ENCODE measurements at places on chromosomes 7 and 10.

DNA sequence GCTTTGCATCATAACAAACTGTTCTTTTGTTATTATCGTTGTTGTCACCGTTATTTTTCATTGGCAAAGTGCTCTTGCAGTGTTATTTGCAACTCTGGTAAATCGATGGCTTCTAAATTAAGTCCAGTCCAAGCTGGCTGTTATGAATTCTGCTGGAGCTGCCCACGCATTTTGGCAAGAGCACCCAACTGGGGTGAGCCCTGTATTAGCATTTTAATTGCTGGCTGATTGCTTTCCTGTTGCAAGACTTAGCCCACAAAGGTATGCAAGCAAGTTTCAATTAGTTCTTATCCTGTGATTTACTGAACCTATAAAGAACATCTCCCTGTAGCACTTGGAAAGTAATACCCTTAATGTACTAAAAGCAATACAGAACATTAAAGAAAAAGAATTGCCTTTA is 226.8 kb downstream of the ACTR3B start:
- DNase-seq = no peak

DNA sequence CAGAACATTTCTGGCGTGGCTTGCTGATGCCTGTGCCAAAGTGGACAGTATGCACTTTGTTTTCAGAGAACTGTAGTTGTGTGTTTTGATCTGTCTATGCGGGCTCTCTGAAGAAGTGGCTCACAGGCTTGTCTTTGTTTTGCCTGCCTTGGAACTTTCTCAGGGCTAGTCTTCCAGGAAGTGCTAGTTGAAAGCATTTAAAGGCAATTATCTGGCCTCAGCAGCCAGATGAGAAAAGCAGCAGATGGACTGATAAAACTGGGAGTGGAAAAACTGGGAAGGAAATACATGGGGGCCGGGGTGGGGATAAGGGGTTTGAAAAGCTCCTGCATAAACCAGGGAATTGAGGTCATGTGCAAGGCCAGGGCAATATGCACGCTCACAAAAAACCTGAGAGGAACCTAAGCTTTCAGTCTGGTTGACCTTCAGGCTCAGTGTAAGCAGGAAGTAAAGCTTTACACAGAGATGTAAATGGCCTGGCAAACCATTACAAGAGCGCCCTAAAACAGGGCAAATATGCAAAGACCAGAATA is 94.5 kb downstream of the ZNF33B start:
- no peak for DNase-seq

- DNase-seq = no peak
These were observed 17.7 kb downstream of the TRIM4 start for GRCh38 chr7:99901581-99901980.

- peak; percentile 78 for DNase-seq
These were observed 566 bp downstream of the ZNF789 start for GRCh38 chr7:99473315-99473596.

GRCh38 chr7:25353196-25353595 is 124.9 kb upstream of the NPVF start:
- DNase-seq = no peak

DNA sequence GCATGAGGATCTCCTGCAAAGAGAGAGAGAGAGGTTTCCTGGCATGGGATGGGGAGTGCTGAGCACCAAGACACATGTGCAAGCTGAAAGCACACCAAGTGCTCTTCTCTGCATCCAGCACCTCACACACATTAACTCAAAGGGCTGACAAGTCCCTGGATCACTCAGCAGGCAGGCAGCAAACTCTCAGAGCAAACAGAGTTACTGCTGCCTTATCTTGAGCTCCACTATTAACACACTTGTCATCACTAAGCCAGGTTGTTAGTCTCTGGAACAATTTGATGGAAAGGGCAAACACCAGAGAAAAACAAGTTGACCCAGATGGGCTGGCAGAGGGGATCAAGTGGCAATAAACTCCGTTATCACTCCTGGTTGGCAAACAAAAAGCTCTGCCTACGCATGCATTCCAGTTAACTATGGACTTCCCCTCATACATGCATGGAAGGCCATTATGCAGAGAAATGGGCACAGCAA is 349.9 kb downstream of the KCNMA1 start:
- DNase-seq = no peak

All from LHCN-M2 (cell line).